Glutamatergic neuron (in vitro differentiated cells): ENCODE measurements at places on chromosomes 12 and 14. TPM values are rescaled to one million over a fixed set of nuclear protein-coding genes. Genes with fewer than 3 reads are reported as not detected.

Gene KRT6A
- total RNA-seq: not detected

Gene PRKCH
- 0.54 TPM for total RNA-seq

Gene SENP1
- total RNA-seq: 24.2 TPM

Gene PTHLH
- total RNA-seq: 1.1 TPM

Gene OTUB2
- 5.5 TPM for total RNA-seq

Gene KRT77
- total RNA-seq: not detected

Gene CLEC14A
- 0.96 TPM for total RNA-seq

Gene TAS2R46
- 3.3 TPM for total RNA-seq

Gene GLIPR1
- 0.25 TPM for total RNA-seq

Gene SLCO1B3
- total RNA-seq: not detected

Gene DEPDC4
- total RNA-seq: 2.0 TPM

Gene EXD2
- total RNA-seq: 31.2 TPM

Gene ZFHX2
- 39.1 TPM for total RNA-seq

Gene MTERF2
- 13.2 TPM for total RNA-seq

Gene RDH16
- 0.74 TPM for total RNA-seq

Gene CBLN3
- total RNA-seq: 0.51 TPM

Gene DPPA3
- not detected for total RNA-seq

Gene PELI2
- total RNA-seq: 158 TPM
